Osteocyte (in vitro differentiated cells): ENCODE measurements at places on chromosomes 12 and 14.

GRCh38 chr14:42980419-42980818 is 1373.7 kb downstream of the LRFN5 start:
- no peak for DNase-seq

- DNase-seq, result peak; percentile 85
These were observed 1.0 kb downstream of the PCNX1 start for GRCh38 chr14:70907996-70908934.

GRCh38 chr12:91417650-91418049 is 235.0 kb upstream of the DCN start:
- no peak for DNase-seq

GRCh38 chr14:67919259-67920032 is 99.9 kb downstream of the RAD51B start:
- DNase-seq, result no peak

- DNase-seq, result no peak
These were observed 3.2 kb downstream of the DGLUCY start for GRCh38 chr14:91116913-91117588.

- no peak for DNase-seq
These were observed 5.6 kb downstream of the P2RX7 start for GRCh38 chr12:121138284-121138683.

- no peak for DNase-seq
These were observed 138.5 kb downstream of the MGAT4C start for GRCh38 chr12:86117711-86118110.

DNA sequence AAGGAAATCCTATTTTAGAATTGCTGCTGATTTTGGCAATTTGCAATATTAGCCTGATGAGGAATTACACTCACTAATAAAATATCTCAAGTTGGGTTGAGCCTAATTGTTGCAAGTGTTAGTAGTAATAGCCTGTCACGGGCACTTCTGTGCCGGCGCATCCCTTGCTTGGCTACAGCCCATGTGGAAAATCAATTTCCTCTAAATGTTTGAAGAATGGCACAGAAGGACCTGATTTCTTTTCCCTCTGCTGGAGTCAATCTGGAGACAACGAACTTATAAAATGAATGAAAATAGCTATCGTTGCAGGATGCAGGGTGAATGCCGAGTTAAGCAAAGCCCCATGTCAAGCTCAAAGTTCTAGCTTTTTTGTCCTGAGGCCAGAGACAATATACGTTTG is 31.2 kb upstream of the MED13L start:
- no peak for DNase-seq

GRCh38 chr12:119365451-119365850 is 30.9 kb downstream of the CCDC60 start:
- DNase-seq, result no peak

DNA sequence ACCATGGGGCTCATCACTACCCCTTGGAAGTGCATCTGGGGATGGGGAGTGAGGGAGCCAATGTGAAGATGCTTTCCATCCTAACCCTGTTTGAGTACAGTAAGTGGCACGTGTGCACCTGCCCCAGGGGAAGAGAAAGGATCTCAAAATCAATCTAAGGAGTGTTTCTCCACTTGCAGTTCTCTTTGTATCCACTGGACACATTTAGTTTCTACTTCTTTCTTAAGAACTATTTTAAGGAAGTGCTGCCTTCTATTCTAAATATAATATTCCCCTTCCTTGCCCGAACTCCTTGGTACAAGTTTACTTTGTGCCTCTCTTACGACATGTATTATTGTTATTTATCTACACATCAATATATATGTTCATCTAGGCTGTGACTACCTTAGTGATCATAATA is 73.8 kb downstream of the TTC6 start:
- no peak for DNase-seq

- no peak for DNase-seq
These were observed 4.5 kb downstream of the NOVA1 start for GRCh38 chr14:26593357-26593756.

GRCh38 chr12:8629486-8630033 is 16.9 kb upstream of the AICDA start:
- DNase-seq, result no peak

DNA sequence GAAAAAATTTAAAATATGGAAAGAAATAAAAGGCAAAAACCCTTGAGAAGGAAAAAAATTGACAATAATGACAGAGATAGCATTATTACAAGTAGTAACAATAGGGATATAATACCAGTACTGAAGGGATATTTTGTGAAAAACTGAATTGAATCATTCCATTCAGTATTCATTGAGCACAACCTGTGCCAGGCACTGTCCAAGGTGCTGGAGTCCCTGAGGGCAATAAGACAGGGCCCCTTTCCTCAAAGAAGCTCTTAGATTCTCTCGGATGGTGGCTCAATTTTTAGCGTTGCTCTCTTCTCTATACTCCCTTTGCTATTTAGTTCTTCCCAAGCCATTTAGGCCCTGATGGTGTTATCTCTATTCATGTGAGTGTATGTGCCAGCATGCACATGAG is 34.3 kb upstream of the GAS2L3 start:
- no peak for DNase-seq

DNA sequence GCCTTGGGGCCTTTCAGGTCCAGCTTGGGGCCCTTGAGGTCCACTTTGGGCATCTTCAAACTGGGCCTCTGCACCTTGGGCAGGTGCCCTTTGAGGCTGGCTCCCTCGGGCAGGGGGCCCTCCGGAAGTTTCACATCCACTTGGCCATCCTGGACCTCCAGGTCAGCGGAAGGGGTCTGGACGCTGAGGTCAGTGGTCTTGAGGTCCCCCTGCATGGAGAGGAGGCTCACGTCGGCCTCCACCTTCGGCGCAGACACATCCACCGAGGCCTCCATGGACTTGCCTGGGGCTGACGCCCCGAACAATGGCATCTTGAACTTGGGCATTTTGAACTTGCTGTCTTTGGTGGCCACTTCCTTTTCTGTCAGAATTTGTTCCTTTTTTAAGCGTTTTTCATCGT is 25.1 kb downstream of the AHNAK2 start:
- DNase-seq, result no peak

- no peak for DNase-seq
These were observed 45.7 kb upstream of the RFLNA start for GRCh38 chr12:124248941-124249825.

GRCh38 chr12:30191696-30192455 is 408.1 kb upstream of the TMTC1 start:
- no peak for DNase-seq

DNA sequence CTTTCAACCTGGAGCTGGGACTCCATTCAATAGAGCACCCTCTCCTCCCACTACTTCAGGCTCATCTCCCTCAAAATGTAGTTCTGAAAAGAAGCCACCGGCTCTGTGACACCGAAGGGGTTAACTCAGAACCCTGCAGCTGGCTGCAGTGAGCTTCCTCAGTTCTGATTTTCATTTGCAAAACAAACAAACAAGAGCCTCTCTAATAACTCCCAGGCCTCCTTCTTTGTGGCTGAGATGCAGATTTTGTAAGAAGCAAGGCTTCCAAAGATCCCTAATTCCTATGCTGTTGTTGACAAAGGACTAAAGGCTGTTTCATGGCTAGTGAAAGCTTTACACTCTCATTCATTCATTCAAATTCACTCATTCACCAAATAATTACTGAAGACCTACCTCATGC is 333.4 kb upstream of the TBX3 start:
- DNase-seq, result no peak

DNA sequence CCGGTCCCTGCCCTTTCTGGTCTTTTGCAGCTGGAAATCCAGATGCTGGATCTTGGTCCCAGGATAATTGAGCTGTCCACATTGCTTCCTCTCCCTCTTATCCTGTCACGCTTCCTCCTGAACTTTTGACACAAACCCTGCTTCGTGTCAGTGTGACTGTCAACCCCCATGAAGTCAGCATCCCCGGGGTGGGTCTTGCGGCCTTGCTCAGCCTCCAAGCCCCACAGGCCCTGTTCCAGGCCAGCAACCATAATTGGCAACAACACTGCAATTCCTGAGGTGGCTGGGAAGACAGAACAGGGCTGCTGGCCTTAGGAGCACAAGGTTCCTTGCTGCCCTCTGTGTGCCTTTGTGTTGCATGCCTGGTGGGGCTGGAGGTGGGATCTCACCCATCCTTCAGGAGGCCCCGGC is 74.9 kb downstream of the NTF3 start:
- DNase-seq, result no peak

DNA sequence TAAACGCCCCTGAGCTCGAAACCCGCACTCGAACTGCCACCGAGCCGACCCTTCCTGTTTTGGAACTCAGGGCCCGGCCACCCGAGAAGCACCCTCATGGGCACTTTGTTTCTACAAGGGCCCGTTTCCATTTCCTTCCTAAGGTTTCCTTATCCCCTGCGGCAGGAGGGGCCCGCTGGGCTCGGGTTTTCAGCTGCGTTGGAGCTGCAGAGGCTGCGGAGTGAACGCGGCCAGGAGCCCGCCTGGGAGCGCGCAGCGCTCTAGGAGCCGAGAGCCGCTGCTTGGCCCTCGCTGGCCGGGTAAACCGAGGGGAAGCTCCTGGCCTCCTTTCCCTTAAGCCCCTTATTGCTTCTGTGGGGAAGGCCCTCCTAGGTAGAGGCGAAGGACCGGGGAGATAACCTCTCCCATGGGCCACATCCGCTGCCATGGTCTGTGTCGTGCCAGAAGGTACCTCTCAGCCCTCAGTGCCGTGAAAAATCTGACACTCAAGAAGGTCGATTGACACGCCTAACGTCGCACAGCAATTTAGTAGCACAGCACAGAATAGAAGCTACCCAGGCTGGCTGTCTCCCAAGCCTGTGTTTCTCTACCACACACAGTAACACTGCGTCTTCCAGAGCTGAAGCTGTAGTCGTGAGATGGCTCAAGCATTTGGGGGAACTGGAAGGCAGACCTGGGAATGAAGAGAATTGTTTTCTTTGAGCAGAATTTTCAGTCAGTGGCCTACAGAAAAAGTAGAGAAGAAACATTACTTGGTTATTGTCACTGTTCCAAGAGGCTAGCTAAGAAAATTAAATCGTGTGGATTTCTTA is 12.9 kb upstream of the CALM1 start:
- DNase-seq, result no peak

DNA sequence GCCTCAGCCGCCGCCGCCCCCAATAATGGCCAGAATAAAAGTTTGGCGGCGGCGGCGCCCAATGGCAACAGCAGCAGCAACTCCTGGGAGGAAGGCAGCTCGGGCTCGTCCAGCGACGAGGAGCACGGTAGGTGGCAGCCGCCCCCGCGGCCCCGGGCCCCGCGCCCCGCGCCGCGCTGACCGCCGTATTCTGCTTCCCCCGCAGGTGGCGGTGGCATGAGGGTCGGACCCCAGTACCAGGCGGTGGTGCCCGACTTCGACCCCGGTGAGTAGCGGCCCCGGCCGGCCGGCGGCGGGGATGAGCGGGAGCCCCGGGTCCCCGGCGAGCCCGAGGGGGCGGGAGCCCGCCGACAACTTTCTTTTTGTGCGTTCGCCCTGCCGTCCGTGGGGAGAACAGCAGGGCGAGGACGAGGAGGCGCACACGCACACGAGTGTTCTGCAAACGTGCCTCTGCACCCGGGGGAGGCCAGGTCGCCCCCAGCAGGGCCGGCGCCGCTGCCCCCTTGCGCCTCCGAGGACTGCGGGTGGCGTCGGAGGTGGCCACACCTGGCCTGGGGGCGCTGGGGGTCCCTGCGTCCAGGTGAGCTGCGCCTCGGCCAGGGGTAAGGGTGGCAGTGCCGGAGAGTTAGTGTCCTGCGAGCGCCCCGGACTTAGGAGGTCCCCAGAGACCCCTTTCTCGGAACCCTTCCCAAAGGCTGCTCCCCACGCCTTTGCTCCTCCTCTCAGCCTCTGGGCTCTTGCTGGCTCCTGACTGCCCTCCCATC is 794 bp downstream of the RCOR1 start:
- peak; percentile 86 for DNase-seq

DNA sequence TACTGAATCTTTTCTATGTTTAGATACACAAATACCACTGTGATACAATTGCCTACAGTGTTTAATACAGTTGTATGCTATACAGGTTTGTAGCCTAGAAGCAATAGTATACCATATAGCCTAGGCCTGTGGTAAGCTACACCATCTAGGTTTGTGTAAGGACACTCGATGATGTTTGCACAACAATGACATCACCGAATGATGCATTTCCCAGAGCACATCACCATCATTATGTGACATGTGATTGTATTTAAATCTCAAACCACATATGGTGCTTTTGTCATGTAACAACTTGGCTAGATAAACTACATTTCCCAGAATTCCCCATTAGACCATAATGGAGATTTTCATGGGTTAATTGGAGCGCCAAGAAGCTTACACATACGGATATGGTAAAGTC is 128.4 kb upstream of the CPNE8 start:
- DNase-seq, result no peak

DNA sequence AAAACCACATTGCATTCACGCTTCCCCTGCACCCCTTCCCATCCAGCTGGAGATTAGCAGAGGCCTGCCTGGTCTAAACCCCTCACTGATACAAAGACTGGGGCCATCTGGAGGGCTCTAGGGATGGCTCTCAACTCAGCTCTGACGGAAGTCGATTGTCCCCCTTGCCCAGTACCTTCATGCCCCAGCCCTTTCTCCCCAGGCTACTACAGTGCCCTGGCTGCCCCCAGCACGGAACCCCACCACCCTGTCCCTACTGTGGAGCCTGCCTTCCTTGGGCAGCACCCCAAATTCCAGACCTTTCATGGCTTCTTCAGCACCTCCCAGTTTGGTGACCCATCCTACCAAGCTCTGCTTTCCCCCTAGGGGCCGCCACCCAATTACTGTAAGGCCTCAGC is 25.6 kb downstream of the ZFP36L1 start:
- DNase-seq, result no peak

GRCh38 chr12:46990211-46990610 is 89.2 kb upstream of the PCED1B start:
- no peak for DNase-seq

DNA sequence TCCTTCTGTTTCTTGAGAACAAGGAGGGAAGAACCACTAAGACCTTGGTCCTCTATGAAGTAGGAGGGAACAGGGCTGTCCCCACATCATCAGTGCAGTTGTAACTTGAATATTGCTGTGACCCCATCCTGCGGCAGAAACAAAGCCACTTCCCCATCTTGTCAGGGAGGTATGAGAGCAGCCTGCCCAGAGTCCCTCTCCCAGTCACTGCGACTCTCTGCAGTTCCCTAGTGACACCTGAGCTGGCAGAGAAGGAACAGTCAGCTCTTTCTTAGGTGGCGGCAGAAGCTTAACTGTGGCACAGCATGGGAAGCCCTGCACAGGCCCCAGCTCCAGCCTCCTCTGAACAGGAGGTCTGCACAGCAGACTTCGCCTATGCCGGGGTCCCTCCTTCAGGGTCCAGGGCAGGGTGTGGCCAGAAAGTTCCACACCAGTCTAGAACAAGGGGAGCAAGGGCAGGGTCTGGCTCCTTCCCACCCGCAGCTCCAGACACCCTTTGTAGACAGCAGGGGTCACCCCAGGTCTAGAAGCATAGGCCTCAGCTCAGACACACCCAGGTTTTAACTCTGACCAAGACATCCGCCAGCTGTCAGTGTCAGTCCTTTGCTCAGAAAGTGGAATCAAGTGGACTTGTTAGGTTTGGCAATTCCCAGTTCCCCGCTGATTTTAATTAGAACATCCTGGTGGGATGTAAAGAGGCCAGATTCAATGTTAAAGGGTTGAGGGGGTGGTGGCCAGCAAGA is 36.8 kb downstream of the DEGS2 start:
- DNase-seq, result no peak

GRCh38 chr12:92665496-92665895 is 37.3 kb upstream of the PLEKHG7 start:
- no peak for DNase-seq

- no peak for DNase-seq
These were observed 1.5 kb downstream of the PRR4 start for GRCh38 chr12:10847744-10848143.

- DNase-seq, result no peak
These were observed 29.5 kb upstream of the EVL start for GRCh38 chr14:100035700-100036099.

- peak; percentile 99 for DNase-seq
These were observed at the start of gene IRF2BPL for GRCh38 chr14:77028384-77029231. IRF2BPL (minus strand) TSS chr14:77028708; CDS start chr14:77027792, 916 bp downstream.

- no peak for DNase-seq
These were observed 6.8 kb downstream of the ALDH1L2 start for GRCh38 chr12:105077435-105077834.
